NT2/D1 (cell line): ENCODE measurements at places on chromosomes 5 and 9.

GRCh38 chr5:34511915-34512314 lies 144.2 kb upstream of the RAI14 start:
- DNase-seq = no peak

- DNase-seq = no peak
These were observed 59.1 kb downstream of the JAK2 start for GRCh38 chr9:5044160-5044559.

- no peak for DNase-seq
These were observed 1.9 kb downstream of the SEMA4D start for GRCh38 chr9:89495824-89496560.

DNA sequence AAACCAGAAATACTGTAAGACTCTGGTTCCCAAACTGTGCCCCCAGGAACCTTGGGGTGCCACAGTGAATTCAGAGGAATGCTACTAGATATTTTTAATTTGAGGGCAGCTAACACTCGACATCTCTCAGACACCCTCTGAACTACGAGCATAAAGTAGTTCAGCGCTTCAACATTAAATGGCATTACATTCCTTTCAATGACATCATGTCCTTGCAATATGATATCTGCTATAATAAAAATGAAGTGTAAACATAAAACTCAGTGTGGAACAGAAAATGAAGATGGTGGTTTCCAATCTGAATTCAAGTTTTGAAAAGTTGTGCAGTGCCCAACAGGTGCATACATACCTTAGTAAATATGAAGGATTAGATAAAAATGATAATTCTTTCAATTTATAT lies 116.1 kb downstream of the LPAR1 start:
- DNase-seq = no peak

GRCh38 chr5:6491919-6492290 lies 43.2 kb downstream of the UBE2QL1 start:
- no peak for DNase-seq

DNA sequence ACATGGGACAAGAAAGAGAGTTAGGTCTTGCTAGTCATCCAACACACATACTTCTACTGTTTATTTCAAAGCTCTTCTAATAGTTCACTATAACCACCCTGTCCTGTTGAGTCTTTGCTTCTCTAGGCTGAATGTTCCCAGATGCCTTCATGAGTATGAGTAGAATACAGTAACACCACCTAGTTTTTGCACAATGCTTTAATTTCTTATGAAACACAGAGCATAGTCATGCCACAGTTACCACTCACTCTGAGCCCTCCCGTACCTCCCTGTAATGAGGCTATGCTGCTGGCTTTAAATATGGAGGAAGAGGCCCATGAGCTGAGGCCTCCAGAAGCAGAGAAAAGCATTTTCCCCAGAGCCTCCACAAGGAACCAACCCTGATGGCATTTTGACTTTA lies 75.0 kb upstream of the SLC1A3 start:
- no peak for DNase-seq
